ENCODE measurements at places on chromosomes 7 and 10. TPM values are rescaled to one million over a fixed set of nuclear protein-coding genes. Genes with fewer than 3 reads are reported as not detected.

Gene FAM131B
- total RNA-seq: 0.18 TPM

Gene MKI67
- 27.9 TPM for total RNA-seq

DNA sequence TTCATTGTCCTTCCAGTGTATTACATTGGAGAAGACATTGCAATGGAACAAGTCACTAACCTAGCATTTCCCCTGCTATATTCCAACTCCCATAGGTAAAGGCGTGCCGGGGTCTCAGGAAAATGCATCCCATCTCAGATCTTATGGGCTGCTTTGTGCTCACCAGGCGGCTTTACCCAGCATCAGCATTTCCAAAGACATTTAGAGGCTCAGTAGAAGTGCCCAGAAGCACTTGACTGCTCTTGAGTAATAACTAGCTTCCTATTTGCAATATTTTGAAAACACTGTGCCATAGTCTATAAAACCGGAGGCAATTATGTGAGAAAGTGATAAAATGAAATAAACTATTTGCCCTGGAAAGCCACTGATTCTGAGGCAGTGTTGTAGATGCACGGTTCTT is 415.0 kb upstream of the NPVF start:
- DNase-seq: no peak

DNA sequence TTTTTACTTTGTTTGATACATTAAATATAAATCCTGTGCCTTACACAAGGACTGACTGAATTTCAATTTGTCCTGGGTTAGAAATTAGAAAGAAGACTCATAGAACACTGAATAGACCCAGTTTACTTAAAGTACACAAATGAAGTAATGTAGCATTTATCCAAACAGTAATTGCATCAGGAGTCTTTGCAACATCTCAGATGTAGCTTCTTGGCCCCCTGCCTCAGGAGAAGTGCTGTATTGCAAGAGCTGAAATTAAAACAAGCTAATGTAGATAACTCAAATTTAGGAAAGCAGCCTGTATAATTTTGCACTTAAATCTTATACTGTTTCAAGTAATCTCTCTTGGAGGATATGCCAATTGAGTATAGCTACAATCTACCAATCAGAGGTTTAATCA is 54.3 kb upstream of the KCND2 start:
- DNase-seq: no peak

DNA sequence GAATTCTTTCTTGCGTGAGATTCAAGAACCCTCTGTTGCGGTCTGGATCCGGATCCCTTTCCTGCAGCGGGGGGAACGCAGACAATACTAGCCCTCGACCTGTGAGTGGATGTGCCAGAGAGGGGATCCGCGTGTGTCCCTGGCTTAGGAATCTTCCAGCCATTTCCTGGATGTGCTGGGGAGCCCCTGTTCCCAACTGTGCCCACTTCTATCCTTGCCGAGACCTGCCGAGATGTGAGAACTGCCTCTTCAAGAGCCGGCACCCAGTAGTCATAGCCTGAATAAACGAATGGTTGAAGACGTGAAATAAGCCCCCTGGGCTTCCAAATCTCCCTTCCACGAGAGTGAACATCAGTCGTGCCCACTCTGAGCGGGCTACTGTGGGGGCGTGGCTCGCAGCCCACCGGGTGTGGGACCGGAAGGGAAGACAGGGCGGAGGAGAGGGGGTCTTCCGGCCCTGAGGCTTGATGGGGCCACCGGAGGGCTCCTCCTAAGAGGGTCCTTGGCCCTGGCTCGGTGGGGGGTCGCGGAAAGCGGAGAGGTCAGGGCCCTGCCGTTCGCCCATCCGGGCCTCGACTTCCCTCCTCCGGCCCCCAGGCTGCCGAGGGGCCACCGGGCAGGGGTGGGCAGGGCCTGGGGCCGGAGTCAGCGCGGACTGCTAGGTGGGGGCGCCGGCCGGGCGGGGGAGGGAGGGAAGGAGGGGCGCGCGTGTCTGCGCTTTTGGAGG is 1.3 kb upstream of the CCDC136 start:
- no peak for DNase-seq

All from heart left ventricle (tissue), 16 donors.